ENCODE measurements at places on chromosomes 1 and 21. TPM values are rescaled to one million over a fixed set of nuclear protein-coding genes. Genes with fewer than 3 reads are reported as not detected.

CD46 gene
- total RNA-seq, result 58.5 TPM

RHCE gene
- 0.24 TPM for total RNA-seq

ZFP69 gene
- total RNA-seq, result 4.9 TPM

DCLRE1B gene
- total RNA-seq, result 21.5 TPM

TFAP2E gene
- 0.96 TPM for total RNA-seq

LHX8 gene
- 8.6 TPM for total RNA-seq

RCSD1 gene
- 0.12 TPM for total RNA-seq

DNA sequence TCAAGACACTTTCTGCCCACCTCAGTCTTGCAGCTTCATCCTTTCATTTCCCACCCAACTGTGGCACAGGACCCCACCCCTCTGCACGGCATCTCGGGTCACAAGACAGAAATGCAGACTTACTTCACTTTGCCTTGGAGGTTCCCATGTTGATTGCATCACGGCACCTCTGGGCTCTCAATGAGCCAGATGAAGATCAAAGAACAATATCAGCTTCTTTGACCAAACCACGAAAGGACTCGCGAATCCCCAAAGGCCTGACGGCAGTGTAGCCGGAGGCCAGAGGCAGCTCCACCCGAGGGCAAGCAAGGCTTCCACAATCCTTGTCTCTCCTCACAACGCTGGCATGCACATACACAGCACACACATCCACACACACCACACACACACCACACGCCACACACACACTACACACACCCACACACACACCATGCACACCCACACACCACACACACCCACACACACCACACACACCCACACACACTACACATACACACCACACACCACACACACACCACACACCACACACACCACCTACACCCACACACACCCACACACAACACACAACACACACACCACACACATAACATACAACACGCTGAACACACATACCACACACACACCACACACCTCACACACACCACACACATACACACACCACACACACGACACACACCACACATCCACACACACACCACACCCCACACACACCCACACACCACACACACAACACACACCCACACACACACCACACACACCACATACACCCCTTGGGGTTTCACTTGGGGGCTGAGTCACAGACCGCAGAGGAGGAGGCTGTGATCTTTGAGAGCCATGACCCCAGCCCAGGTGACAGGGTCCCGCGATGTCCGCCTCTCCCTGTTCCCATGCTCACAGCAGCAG, 35.8 kb downstream of the UBASH3A start:
- DNase-seq, result no peak

GRCh38 chr1:20069874-20070273, at the start of gene PLA2G5:
PLA2G5 (plus strand) TSS chr1:20070194; CDS start chr1:20084831, 14,637 bp downstream.
- peak; percentile 41 for DNase-seq

DNA sequence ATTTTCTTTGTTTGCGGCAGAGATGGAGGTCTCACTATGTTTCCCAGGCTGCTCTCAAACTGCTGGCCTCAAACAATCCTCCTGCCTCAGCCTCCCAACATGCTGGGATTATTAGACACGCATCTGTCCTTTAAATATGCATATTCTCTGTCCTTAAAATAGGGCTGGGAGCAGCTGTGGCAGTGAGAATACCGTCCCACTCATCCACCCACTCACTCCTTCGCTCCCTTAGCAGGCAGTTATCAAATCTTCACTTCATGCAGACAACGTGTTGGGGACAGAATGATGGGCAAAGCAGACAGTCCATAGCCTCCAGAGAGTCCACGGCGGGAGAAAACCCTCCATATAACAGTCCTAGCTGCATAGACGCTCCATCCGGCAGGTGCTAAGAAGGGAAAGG, 179.4 kb downstream of the ZBTB18 start:
- DNase-seq, result no peak

GRCh38 chr1:226436472-226436854, 28.6 kb upstream of the PARP1 start:
- DNase-seq, result no peak

- DNase-seq, result peak; percentile 60
These were observed 6.7 kb upstream of the HUNK start for GRCh38 chr21:31866077-31866511.

DNA sequence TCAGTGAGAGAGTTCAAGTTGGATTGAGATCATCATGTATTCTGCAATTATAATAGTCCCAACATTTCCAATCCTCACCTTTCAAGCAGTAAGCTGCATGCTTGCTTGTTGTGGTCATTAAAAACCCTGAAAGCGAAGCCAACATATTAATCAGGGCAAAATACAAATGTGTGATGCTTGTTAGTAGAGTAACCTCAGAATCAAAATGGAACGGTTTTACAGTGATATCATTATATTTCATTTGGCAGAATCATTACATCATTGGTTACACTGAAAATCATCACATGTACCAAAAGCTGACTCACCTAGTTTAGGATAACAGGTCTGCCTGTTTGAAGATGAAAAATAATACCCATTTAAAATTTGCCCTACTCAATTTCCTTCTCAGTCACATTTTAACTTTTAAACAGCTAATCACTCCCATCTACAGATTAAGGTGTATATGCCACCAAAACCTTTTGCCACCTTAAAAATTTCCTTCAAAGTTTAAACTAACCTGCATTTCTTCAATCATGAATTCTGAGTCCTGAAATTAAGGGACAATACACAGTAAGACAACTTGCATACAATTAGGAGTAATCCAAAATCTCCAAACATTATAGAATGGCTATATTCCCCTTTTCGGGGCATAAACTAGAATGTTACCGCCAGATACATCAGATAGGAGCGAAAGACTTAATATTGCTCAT, 3.5 kb downstream of the GAS5 start:
- no peak for DNase-seq

DNA sequence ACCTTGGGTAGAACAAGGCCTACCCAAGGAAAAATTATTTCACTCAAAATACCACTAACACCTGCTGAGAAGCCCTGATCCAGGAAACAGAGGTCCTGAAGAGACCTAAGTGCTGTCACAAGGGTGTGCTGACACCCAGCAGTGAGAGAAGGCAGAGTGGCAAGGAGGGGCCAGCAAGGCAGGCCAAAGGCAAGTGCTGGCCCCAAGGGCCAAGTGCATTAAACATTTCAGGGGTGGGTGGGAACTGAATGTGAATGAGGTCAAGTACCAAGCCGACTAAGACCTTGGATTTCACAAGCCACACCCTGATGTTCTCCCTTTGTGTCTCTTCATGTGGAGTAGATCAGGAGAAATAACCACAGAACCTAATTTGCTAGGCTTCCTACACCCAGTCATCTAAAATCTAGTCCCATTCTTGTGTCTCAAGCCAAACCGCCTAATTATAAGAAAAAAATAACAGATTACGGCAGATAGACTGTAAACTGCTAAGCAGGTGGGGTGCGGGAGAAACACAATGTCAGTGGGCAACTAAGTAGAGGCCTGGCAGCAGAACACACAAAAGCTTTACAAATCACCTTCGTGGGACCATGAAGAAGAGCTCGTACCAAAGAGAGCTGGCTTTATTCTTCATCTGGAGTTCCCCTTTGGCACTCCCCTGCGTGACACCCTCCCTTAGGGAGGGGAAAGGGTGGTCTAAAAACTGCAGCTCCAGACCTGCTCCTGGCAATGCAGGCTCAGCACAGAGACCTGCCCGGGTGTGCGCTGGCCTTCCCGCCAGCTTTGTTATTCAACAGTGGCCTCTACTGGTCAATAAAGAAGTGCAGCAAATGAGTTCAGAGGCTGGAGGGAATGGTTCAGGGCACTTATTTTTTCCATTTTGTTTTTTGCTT, 8.7 kb downstream of the UBE2G2 start:
- peak; percentile 47 for DNase-seq

DNA sequence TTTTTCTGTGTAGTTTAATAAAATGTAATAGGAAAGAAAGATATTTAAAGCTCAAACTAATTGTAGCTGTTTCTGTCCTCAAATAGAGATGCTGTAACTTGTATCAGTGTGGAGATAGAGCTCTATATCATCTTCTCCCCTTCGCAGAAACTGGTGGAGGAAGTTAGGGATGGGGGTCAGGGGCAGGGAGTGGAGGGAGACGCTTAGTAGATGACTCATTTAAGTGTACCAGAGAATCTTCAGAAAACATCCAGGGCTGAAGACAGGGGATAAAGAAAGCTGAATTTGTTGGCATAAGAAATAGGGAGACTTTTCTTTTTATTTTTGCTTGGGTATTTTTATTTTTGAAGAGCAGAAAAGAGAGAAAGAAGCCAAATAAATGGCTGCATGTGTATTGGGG, 282.6 kb upstream of the DPYD start:
- DNase-seq, result peak; percentile 31

GRCh38 chr1:207826557-207827487, 75.0 kb downstream of the CD46 start:
- no peak for DNase-seq

DNA sequence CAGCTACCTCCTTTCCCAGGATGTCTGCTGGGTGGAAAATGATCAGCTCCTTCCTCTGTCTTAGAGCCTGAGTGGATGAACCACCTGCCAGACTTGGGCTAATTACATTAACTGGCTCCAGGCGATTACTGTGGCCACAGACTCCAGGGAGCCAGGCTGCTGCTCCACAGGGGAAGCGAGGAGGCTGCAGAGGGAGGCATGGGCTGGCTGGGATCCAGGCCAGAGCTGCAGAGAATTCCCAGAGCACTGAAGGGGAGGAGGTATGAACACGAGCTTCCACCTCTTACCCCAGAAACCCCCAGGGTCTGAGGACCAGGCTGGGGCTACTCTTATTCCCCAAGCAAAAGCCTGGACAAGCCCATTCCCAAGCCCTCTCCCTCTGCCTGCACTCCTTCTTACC, 136.0 kb upstream of the KLHDC7A start:
- peak; percentile 58 for DNase-seq

GRCh38 chr1:167685844-167686243, 35.9 kb upstream of the MPZL1 start:
- DNase-seq, result no peak
